Activated CD4-positive, alpha-beta memory T cell treated with anti-CD3 and anti-CD28 coated beads, Interleukin-2, amount 10 ng/mL, durations not matched to agents 7 days and 5 days (primary cell): ENCODE measurements at places on chromosomes 4 and X.

GRCh38 chrX:136920001-136920400 is 39.5 kb upstream of the RBMX start:
- no peak for DNase-seq

GRCh38 chr4:55363691-55364351 is 17.8 kb downstream of the SRD5A3 start:
- no peak for DNase-seq

DNA sequence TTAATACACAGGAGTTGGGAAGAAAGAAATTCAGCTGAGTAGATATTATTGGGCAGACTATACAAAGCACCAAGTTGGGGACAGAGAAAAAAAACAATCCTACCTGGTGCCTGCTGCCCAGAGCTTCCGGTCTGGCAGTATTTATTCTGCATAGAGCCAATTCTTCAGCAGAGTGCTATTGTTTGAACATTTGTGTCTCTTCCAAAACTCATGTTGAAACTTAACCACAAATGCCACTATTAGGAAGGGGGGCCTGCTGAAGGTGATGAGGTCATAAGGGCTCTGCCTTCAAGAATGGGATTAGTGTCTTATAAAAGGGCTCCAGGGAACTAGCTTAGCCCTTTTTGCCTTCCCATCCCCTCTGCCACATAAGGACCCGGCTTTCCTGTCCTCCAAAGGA is 136.2 kb downstream of the EVC2 start:
- DNase-seq = no peak

- DNase-seq = no peak
Observed at GRCh38 chrX:139304471-139304870, 226.1 kb upstream of the F9 start.

DNA sequence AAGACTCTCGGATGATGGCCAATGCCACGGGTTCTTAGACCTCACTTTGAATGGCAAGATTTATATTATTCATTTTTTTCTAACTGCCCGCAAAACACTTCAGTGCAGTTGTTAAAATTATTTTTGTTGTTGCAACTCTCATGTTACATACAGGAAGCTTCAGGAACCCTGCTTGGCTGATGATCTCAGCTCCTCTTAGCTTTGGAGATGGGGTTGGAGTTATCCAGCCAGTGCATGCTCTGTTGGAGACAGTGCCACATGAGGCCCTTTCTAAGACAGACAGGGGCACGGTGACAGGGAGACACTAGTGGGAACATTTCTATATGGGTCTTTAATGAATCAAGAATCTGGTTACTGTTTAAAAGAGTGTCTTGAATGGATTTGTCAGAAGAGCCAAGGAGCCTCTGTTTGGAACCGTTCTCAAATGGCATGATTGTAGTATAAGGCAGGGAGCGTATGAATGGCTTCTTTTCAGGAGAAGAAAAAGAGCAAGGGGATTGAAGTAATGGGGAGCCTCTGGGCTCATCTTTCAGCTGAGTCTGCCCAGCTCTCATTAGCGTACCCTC is 61.9 kb upstream of the ENPP6 start:
- no peak for DNase-seq

DNA sequence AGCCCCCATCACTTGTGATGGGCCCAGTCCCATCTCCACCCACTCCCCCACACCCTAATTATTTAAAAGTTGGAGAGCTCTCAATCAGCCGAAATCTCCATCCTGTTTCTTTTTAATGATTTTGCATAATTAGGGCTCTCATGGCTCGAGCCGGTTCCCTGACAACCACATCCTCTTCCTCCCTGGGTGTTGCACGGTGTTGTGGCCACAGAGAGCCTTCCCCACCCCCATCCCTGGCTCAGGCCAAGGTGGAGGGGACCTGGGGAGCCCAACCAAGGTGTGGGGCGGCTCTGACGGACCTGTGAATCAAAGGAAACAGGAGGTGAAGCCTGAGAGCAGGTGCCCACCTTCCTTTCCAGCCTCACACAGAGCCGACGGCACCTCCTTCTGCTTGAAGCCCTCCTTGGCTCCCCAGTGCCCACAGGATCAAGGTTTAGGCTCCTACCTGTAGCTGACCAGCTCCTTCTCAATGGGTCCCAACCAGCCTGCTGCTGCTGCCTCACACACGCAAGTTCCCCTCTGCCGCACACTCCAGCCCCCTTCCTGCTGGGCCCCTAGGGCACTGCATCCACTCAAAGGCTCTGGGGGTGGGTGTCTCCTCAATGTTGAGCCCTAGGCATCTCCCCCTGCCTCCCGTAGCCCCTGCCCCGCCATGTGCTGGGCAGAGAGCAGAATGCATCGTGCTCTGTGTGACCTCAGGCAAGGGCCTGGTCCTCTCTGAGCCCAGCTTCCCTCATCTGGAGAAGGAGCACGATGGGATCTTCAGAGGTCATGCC is 68.7 kb downstream of the WFS1 start:
- DNase-seq = peak; percentile 77

GRCh38 chr4:177505171-177505615 is 63.0 kb upstream of the AGA start:
- no peak for DNase-seq

GRCh38 chr4:140154572-140154891 is 548 bp upstream of the MAML3 start:
- no peak for DNase-seq

DNA sequence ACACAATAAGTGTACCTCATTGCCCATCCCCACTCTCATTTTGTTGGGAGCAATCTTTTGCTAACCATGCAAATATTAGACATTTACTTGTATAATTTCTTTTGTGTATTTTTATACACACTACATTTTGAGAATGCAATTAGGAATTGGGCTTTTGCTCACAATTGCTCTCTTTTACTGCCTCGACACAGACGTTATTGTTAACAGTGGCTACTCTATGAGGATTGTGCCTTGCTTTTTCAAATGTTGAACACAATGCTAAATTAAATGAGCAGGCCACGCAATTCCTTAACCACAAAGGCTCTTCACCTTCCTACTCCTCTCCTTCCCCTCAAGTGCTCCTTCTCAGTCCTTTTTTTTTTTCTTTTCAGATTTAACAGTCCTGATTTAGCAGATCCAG is 42.8 kb upstream of the HPF1 start:
- no peak for DNase-seq

DNA sequence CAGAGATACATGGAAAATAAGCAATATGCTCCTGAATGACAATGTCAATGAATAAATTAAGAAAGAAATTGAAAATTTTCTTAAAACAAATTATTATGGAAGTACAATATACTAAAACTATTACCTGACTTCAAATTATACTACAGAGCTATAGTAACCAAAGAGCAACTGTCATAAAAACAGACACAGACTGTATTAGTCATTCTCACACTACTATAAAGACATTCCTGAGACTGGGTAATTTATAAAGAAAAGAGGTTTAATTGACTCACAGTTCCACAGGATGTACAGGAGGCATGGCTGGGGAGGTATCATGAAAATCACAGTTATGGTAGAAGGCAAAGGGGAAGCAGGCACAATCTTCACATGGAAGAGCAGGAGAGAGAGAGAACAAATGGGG is 60.0 kb upstream of the CYSLTR1 start:
- no peak for DNase-seq

- no peak for DNase-seq
Observed at GRCh38 chrX:20197641-20198210, 56.1 kb upstream of the EIF1AX start.

DNA sequence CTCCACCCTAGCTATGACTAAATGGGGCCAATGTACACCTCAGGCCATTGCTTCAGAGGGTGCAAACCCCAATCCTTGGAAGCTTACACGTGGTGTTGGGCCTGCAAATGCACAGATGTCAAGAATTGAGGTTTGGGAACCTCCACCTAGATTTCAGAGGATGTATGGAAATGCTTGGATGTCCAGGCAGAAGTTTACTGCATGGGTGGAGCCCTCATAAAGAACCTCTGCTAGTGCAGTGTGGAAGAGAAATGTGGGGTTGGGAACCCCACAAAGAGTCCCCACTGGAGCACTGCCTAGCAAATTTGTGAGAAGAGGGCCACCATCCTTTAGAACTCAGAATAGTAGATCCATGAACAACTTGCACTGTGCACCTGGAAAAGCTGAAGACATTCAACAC is 284.1 kb downstream of the ANTXR2 start:
- DNase-seq = no peak
